EH (cell line): ENCODE measurements at places on chromosomes 3 and 15.

DNA sequence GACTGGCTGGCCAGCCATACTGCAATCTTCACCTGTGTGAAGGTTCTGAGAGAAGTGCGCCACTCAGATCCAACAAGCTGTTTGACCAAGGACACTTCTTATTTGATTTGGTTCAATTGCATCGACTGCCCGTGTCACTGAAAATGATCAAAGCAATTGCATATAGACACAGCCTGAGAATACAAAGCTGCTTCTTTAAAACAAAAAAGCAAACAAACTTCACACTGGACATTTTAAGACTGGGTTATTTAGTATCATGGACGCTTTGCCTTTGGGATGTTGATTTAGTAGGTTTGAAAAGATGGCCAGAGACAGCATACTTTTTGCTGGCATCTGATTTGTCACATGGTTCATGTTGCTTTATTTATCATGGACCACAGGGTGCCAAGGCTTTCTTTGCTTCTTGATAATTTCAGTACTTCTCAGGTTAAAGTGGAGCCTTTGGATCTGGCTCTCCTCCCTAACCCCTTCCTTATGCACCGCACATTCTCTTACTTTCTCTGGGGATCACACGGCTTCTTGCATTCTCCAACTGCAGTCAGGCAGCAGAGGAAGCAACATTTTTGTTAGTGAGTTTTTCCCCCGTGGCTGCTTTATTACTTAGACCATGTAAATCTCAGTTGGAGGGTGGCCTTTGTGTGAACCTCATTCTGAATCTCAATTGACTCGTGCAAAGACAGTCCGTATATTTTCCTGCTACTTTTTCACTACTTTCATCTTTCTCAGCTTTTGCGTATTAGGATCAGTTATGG is 151.0 kb downstream of the CD47 start:
- DNase-seq, result no peak

DNA sequence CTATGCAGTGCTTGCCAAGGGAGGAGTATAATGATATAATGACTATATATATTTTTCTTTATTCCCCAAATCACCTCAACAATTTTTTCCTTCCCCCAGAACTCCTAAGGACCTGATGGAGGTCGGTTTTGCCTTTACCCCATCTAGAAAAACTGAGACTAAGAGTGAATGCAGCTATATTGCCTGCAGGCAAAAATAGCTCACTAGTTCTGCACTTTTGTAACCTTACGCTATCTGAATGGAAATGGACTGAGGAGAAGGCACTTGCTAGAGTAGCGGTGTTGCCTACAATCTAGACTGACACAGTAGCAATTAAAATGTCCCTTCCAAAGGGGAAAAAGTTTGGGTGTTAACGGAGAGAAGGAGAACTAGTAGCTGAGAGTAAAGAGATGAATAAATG is 379.5 kb upstream of the SEMA6D start:
- no peak for DNase-seq

DNA sequence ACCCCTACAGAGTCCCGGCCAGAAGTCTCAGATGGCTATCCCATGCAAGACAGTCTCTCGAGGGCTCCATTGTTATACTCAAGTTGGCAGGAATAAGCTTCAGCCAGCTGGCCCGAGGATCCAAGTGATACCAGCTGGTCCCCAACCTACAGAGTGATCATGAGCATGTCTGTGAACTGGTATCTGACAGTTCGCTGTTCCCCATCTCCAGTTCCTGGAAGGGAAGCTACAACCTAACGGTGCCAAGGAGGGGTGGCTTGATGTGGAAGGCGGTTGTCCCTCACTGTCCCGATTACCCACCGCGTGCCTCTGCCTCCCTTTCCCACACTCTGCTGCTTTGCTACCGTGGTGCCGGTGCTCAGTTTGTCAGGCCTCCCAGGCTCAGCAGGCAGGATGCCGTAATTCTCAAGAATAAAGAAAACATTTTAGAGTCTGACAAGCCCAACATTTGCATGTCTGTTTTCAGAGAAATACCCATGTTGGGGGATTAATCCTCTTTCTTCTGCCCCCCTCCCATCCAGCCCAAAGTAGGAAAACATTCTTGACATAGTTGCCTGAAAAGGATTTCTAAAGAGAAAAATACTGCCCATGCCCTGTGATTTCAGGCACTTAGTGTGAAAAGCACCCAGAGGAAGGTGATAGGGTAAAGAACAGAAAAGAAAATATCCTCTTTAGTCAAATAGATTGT is 49.4 kb upstream of the HES1 start:
- peak; percentile 65 for DNase-seq

DNA sequence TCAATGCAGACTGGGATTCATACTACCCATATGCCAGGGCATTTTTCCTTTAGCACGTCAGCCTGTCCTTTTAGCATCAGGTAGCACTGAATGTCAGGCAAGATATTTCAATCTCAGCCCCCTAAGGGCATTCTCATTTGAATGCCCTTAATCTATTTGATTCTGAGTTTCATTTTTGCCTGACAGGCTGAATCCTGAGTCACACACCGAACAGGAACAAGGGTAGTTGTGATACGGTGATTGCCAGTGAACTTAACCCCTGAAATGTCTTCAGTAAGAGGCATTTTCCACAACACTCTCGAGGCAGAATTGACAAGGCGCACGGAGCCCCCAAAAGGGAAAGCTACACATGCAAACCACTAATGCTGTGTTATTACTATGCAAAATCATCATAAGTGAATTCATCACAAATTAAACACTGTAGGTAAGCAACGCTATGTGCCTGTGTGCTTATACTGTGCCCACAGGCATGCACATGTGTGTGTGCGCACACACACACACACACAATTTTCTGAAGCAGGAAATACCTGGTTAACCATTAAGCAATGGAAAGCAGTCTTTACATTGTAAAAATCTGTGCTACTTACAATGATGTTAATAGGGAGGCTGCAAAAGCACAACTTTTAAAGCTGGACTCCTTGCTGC is 130.4 kb downstream of the ZNF385D start:
- no peak for DNase-seq

DNA sequence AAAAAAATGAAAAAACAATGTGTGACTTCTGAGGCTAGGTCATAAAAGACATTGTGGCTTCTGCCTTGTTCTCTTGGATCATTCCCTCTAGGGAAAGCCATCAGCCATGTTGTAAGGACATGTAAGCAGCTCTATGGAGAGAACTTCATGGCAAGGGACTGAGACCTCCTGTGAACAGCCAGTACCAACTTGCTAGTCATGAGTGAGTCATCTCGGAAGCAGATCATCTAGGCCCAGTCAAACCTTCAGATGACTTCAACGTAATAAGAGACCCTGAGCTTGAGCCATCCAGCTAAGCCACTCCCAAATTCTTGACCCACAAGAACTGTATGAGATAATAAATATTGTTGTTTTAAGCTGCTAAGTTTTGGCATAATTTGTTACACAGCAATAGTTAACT is 4.9 kb downstream of the MON1A start:
- peak; percentile 81 for DNase-seq

DNA sequence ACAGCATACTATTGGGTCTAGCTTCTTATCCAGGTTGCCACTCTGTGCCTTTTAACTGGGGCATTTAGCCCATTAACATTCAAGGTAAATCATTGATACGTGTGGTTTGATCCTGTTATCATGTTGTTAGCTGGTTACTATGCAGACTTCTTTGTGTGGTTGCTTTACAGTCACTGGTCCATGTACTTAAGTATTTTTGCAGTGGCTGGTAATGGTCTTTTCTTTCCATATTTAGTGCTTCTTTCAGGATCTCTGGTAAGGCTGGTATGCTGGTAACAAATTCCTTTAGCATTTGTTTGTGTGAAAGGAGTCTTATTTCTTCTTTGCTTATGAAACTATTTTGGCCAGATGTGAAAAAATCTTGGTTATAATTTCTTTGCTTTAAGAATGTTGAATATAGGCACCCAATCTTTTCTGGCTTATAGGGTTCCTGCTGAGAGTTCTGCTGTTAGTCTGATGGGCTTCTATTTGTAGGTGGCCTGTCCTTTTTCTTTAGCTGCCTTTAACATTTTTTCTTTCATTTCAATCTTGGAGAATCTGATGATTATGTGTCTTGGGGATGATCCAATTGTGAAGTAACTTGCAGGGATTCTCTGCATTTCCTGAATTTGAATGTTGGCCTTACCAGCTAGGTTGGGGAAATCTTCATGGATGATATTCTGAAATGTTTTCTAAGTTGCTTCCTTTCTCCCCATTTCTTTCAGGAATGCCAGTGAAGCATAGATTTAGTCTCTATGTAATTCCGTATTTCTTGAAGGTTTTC is 39.3 kb downstream of the CCR1 start:
- peak; percentile 39 for DNase-seq

DNA sequence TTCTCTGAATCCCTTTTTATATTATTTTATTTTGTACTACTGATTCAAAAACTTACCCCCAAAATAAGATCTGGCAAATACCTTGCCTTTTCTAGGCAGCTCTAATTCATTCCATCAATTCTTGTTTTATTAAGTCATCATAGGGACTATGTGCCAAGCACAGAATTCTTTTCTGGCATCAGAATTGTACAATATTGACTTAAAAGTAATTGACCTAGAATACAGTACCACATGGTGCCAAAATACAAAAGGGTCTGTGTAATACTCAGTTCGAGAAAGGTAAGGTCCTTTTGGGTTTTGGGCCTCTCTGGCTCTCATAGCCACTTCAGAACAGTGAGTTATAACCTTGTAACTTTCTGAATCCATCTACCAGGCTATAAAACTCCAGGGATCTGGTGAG is 46.2 kb downstream of the KBTBD8 start:
- DNase-seq, result peak; percentile 20

DNA sequence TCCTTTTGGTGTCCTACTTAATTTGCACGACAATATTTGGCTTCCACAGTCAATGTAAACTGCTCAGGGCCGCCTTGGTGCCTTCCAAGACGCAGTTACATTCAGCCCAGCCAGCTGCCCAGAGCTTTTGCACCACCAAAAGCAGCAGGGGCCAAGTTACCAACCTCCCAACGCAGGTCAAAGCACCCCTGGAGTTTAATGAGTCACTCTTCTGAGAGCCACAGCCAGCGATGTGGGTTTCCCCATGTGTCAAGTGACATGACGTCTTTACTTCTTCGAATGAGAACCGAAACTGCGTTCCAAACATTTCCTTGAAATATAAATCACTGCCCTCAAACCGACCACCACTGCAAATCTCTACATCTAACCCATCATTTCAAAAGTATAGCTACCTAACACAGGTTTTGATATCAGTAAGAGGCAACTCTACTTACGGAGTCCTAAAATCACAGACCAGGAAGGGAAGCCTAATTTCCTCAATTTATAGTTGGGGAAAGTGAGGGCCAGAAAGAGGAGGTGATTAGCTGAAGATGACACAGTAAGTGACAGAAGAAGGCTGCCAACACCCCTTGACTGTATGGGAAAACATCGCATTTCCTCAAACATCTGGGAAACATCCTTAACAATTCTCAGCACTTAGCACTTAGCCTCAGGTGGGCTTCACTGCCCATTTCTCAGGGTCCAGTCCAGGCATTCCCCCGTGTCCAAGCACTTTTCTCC is 24.5 kb downstream of the MB21D2 start:
- DNase-seq, result peak; percentile 96

DNA sequence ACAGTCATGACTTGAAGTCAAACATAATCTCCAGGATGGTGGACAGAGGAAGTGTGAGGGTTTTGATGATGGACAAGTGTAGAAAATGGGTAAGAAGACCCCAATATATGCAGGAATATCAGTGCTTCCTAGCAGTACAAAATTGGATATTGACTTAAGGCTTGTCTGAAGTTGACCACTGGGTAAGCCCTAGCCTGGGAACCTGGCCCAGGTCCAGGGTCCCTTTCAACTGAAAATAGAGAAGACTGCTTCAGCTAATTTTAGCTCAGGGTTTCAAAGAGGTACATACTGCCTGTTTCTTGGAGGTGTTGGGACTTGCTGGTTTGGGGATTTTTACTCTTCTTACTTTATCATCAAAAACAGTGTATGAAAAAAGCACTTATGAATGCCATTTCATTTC is 4.7 kb downstream of the NR1D2 start:
- DNase-seq, result peak; percentile 57

- peak; percentile 69 for DNase-seq
These were observed 835 bp downstream of the ARIH2 start for GRCh38 chr3:48919215-48920138.

DNA sequence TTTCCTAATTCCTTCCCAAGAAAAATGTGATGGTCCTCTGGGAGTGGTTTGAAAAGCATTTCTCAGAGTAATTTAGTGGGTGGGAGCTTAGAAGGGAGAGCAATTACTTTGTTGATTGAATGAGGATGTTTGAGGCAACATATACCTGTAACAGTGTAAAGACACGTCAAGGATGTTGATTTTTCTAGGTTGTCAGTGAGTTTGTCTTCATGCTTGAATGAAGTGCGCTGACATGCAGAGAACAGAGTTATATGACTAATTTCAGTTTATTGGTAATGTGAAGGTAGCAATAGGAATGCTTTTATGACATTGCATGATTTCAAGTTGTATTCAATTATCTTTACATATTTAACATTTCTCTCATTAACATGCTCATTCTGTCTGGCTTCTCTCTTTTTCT is 286.9 kb downstream of the NFKBIZ start:
- no peak for DNase-seq

DNA sequence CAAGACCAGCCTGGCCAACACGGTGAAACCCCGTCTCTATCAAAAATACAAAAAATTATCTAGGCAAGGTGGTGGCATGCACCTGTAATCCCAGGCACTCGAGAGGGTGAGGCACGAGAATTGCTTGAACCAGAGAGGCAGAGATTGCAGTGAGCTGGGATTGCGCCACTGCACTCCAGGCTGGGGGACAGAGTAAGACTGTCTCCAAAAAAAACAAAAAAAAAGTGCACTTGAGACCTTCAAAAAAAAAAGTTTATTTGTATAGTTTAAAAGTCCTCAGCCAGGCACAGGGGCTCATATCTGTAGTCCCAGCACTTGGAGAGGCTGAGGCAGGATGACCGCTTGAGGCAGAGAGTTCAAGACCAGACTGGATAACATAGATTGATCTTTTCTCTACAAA is 2.1 kb downstream of the PBRM1 start:
- peak; percentile 23 for DNase-seq

DNA sequence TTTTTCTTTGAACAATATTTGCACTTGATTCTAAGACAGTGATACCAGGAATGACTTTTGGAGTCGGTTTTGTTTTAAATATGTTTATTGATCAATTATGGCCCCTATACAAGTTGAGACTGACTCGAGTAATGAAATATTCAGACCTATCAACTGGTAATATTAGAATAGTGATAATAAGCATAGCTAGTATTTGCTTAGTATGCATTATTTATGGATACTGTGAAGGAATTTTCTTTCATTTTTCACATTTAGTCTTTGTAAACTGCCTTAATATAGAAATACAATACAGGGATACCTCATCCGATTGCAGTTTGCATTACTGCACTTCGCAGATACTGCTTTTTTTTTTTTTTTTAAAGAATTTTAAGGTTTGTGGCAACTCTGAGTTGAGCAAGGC is 107.9 kb downstream of the CNTN4 start:
- DNase-seq, result no peak
